ENCODE measurements at places on chromosomes 7 and 10.

DNA sequence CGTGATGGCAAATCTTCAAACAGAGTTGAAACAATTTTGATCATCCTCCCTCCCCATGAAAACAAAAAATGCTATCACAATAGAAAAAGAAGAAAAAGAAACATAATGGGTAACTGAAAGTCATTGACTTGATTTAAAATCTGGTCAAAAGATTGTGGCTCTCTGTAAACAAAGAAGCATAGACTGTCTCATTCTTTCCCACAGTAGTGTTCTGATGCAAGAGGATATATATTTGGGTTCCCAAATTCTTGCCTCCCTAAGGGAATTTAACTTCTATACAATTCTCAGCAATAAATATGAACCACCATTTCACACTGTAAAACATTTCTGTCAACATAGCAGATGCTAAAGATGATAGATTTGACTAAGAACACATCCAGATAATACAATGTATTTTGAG lies 32.8 kb upstream of the MEOX2 start:
- no peak for DNase-seq

DNA sequence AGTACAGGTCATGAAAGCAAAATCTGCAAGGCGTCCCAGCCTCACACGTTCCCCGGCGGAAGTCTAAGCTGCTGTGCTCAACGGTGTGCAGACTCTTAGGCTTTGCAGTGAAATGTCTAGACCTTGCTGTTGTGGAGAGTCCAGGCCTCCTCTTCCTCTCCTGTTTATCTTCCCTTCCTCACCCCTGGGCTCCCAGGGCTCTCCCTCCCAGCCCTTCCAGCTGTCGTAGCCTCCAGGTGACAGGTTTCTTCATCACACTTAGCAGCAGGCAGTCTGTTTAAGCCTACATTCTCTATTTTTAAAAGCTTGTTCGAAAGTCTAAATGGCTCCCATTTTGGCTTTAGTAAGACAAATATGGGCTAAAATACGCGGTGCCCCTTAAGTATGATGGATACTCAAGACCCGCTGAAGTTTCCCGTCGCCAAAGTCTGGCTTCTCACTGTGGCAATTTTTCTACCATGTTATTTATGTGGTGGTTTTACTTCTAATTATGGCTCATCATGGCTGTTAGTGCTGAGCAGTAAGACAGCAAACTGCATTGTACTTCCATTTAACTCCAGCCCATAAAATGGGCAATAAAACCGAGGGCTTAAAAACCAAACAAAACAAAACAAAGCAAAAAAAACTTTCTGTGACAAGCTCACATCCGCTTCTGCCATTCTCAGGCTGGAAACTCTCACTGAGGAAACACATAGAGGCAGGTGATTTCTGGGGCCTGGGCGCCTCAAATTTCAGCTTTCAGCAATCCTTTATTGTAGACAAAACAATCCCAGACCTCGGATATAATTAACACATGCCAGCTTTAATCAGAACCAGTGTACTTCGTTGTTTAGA lies 243.2 kb downstream of the SNX10 start:
- DNase-seq: no peak

DNA sequence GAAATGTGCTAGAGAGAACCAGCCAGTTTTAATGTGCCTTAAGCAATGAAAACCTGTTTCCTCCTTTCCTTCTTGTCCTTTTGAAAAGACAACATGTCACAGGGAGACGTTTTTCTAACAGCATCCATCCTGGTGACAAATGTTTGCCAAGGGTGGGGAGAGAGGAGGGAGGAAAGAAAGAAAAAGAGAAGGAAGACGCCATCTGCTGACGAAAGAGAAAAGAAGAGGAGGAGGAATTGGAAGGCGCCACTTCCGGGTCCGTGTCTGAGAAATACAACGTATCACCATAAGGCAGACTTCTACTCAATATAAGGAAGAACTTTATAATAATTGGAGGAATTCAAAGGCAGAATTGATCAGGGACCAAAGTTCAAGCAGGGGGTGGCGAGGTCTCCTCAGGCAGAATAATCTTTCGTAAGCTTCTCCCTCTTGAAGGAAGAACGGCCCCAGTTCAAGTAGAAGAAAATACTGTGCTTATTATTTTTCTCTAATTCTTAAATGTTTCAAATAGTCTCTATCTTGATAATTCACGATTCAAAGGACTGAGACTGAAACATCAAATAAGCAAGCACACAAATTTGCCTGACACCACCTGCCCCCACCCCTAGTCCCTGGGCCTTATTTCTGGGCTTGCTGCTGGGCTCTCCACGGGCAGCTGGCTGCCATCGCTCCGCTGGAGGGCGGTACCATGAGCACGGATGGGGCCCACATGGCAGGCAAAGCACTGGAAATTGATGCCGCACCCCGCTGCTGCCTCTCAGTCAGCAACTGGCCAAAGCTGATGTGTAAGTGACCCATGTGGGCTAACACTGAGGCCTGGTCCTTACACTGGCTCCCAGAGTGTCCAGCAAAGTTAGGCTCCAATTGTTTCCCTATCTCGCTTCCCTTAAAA lies 273.7 kb upstream of the KLF14 start:
- peak; percentile 62 for DNase-seq

DNA sequence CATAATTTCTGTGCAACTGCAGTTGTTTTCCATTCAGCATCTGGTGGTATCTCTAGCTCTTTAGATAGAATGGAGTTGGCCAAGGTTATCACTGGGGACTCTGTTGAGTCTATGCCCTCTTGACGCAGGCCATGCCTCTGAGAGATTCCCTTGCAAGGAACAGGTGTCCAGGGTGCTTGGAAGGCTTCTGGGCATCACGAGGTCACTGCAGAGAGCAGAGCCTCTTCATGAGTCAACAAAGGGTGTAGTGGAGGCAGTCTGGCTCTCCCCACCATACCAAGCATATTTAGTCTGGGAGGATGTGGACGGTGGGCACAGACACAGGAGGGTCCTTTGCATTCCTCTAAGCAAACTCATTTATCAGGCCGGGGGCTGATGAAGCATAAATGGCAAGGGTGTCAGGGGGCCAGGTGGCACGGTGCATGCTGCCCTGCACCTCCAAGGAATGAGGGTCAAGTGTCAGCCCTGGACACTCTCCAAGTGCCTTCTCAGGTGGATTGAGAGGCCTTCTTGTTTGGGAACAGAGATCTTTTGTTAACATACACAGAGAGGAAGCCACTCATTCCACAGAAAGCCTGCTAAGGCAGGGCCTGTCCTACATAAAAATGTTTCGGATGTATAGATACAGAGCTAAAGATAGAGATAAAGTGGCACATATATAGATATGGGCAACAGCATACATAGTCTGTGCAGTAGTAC lies 328.6 kb downstream of the INHBA start:
- no peak for DNase-seq

DNA sequence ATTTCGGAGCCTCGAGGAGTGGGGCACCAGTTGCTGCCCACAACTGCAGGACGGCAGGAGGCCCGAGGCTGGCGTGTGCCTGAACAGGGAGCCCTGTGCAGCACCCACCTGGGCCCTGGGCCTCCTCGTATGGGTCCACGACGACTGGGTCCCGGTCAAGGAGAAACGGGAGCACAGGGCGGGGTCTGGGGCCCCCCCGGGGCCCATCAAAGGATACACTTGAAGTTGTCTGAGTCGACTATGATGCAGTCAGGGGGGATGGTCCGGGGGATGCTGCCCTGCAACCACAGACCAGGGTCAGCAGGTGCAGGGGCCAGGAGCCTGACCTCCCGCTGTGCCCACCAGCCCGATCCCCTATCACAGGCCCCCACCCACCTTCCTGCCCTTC lies 28.5 kb upstream of the NKX6-2 start:
- no peak for DNase-seq

- DNase-seq: no peak
Measured at GRCh38 chr10:48684463-48684791, 246 bp upstream of the WDFY4 start.

DNA sequence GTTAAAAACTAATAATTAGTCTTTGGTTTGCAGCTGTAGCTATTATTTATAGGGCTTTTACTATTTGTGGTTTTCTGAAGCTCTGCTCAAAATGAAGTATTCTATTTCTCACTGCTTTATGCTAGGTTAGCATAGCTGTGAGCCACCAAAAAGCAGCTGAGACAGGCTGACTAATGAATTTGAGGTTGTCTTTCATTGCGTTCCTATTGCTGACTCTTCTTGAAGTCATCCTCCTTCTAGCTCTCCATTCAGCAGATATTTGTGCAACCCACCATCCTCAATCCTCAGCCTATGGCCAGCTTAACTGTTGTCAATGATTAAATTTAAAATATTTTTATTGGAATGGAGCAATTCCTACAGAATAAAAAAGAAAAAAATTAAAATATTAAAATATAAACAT lies 2.1 kb upstream of the RALA start:
- DNase-seq: no peak

DNA sequence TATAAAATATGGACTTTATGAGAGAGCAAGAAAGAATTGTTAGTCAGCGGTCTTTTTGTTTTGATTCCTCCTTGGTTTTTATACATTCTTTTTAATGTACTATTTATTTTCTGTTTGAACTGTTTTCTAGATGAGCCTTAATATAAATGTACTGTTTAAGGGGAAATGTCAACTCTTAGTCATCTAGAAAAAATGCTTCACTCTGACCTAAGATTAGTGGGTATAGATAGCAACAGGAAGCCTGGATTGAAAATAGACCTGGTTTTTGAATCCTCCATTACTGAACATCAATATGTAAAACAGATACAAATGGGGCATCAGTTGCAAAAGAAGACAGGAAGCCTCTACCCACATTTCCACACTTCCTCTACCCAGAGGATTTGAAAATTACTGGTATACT lies 87.8 kb downstream of the CHRM2 start:
- DNase-seq: no peak

DNA sequence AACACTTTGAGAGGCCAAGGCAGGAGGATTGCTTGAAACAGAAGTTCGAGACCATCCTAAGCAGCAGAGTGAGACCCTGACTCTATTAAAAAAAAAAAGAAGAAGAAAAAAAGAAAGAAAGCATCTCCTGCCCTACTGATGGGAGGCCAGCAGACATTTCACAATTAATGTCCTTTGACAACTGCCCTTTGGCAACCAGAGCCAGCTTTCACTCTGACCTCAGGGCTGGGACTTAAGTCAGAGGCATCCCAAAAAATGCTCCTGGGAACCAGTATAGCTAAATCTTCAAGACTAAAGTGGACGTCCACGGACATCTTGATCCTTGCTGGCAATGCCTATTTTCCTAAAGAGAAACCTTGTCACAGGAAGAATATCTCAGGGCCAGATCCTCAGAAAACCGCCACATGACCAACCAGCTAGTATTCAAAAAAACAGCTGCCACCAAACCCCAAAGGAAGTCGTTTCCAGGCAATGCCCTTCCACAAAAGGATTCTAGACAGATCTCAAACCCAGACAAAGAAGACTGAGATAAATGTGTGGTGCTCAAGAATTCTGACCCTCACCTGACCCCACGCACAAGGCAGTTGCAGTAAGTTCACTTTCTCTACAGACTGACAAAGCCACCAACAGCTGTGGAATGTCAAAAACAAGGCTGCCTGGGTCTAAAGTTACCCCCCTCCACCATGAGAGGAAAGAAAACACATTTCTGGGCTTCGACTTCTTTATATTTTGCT lies 18.4 kb downstream of the GFRA1 start:
- DNase-seq: no peak

GRCh38 chr10:22807238-22807637 lies 92.9 kb upstream of the PIP4K2A start:
- DNase-seq: no peak

DNA sequence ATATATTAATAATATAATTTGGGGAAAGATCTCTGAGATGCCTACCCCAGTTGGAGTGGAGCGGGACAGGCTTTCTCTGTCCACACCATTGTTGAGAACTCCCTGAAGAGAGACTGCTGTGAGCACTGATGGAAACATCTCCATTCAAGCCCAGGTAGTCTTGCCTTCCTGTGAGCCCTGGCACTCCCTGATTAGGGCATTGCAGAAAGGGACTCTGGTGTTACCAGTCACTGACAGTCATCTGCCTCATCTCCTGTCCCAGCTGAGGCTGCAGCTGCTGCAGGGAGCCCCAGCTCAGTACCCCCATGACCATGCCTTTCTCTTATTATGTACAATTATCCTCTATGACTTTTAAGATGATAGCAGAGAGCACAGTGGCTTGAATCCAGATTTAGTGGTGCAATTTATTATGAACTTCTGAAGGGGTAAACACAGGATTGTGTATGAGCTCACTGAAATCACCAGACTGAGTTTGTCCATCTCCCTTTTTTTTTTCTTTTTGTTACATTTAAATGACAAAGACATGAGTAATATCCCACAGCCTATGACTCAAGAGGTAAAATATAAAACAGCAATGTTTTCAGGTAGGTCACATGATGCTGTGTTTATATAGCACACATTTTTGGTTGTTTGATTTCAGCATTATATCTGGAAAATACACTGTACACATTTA lies 236.9 kb downstream of the SLC25A13 start:
- no peak for DNase-seq

DNA sequence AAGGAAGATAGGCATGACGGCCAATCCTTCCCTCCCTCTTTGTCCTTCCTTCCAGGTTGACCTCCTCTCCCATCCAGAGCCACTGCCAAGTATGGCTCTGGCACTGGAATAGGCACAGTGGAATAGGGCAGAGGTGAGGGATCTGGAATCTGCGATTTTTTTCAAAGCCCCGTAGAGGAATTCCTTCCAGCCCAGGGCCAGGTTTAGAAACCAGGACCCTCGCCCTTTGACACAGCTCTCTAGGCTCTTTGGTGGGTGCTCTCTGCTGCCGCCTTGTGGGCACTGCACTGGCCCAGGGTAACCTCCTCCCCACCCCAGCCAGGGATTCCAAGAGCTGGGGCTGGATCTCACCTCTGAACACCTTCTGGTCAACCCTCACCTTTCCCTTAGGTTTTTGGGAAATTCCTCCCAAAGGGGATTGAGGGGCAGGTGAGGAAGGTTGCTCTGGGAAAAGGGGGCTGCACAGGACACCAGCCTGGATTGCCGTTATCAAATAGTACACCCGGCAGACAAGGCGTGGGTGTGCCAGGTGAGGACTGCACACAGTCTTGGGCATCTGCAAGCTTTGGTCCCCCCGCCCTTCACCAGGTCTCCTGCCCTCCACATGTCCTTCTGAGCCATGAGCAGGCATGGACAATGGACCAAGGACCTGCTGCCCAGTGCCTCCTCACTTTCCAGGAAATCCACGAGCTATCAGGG lies 22.8 kb downstream of the C10orf105 start:
- peak; percentile 40 for DNase-seq

DNA sequence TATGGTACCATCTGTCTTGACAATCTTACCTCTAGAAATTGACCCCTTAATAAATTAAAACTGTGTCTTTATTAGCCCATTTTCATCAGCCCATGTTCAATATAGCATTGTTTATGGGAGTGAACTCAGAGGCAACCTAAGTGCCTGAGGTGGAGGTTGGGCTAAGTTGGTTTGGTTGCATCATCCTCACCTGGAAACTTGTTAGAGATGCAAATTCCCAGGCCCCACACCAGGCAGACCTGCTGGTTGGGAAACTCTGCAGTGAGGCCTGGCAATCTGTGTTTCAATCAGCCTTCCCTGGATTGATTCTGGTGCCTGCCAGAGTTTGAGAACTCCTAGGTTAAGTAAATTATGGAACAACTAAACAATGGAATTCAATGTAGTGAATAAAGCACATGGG lies 9.4 kb upstream of the FAM170B start:
- DNase-seq: no peak

DNA sequence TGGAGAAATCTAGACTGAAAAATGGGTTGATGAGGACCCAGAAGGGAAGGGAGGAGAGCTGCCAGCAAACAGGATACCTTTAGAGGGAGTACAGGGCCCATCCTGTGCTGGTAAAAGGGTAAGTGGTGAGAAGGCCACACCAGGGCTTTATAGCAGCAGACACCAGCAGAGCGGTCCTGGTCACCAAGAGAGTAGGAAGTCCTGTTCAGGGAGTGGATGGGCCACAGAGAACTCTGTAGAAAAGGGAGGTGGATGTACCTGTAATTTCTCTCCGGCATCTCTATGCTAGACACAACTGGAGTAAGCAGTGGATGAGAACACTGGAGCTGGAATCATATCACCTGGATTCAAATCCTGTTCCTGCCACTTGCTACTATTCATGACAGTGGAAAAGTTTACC lies 867.2 kb downstream of the CCSER2 start:
- DNase-seq: no peak
